ENCODE measurements at places on chromosomes 12 and 14. TPM values are rescaled to one million over a fixed set of nuclear protein-coding genes. Genes with fewer than 3 reads are reported as not detected.

- H3K36me3 ChIP-seq, result no peaks in the 10 kb centered on the region
- no peaks in the 10 kb centered on the region for H3K27me3 ChIP-seq
- H3K4me3 ChIP-seq, result no peak overlapping the region
- H3K27ac ChIP-seq, result no peak overlapping the region
- no peaks in the 10 kb centered on the region for H3K4me1 ChIP-seq
Observed at GRCh38 chr12:33472299-33472698, 32.7 kb upstream of the SYT10 start.

DNA sequence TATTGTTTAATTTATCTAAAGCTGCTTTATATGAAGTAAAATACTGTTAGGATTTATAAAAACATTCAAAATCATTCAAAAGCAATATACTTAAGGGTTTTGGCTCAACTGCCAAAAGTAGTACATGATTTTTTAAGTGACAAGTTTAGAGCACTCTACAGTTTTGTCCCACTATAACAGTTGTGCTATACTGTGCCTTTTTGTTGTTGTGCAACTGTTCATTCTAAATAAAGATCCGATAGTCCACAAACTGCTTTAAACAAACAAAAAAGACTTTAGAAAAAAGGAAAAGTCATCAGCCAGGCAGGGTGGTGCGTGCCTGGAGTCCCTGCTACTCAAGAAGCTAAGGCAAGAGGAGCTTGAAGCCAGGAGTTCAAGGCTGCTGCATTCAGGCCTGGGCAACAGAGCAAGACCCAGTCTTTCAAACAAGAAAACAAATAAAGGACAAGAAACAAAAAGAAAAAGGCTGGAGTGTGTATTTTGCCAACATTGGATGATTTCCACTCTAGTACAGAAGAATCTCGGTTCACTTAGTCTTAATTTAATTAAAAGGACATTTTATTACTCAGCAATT lies 7.3 kb downstream of the C2CD5 start:
- H3K36me3 ChIP-seq, result peaks cover 28% of the 10 kb centered on the region
- DNase-seq, result no peak
- H3K4me1 ChIP-seq, result peaks cover 71% of the 10 kb centered on the region
- H3K27ac ChIP-seq, result no peak overlapping the region
- no peak overlapping the region for H3K4me3 ChIP-seq

GRCh38 chr14:101130861-101131260 lies 227.3 kb upstream of the RTL1 start:
- no peak overlapping the region for H3K4me3 ChIP-seq
- no peak overlapping the region for H3K27ac ChIP-seq
- no peaks in the 10 kb centered on the region for H3K36me3 ChIP-seq
- DNase-seq, result no peak
- no peaks in the 10 kb centered on the region for H3K4me1 ChIP-seq

Gene GUCY2C
- not detected for polyA plus RNA-seq

Gene COX8C
- polyA plus RNA-seq, result not detected

Gene PMEL
- 0.66 TPM for polyA plus RNA-seq

All from heart right ventricle (tissue), 16 donors.